Right lobe of liver (tissue), 6 donors: ENCODE measurements at places on chromosomes 2 and 18. TPM values are rescaled to one million over a fixed set of nuclear protein-coding genes. Genes with fewer than 3 reads are reported as not detected.

The TSGA10 gene
- total RNA-seq = 5.6 TPM

The SP9 gene
- not detected for total RNA-seq

The CRYGC gene
- not detected for total RNA-seq

The TUBA3E gene
- not detected for total RNA-seq

The ZNF396 gene
- 1.5 TPM for total RNA-seq

The ACMSD gene
- 124 TPM for total RNA-seq
